ENCODE measurements at places on chromosomes 1 and 21.

- no peaks in the 10 kb centered on the region for H3K27me3 ChIP-seq
- no peak overlapping the region for H3K4me3 ChIP-seq
- H3K4me1 ChIP-seq: peaks cover 19% of the 10 kb centered on the region
- no peak overlapping the region for H3K27ac ChIP-seq
Observed at GRCh38 chr1:9297831-9298230, 5.1 kb downstream of the SPSB1 start.

DNA sequence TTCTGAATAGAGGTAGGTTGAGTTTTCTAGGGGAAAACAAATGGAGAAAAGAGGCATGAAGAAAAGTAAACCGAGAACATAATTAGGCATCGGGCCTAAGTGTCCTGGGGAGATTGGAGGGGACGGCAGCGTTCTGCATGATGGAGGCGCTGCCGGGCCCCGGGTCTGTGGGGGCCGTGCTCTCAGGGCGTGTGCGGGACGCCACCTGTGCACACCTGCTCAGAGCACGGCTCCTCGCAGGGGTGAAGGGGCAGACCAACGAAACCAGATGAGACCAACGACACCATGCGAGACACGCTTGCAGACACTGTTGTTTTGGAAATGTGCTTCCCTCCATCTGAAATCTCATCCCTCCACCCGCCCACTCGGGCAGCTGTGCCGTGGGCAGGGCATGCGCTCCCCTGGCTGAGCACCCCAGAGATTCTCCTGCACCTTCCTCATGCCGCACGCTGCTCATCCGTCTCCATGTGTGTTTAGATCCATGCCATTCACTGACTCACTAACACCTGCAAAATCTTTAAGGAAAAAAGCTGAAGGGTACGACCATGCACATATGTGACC lies 28.2 kb upstream of the TRAPPC10 start:
- peak overlapping the region; percentile 56 for H3K27ac ChIP-seq
- H3K4me3 ChIP-seq: no peak overlapping the region
- H3K27me3 ChIP-seq: no peaks in the 10 kb centered on the region
- peaks cover 1% of the 10 kb centered on the region for H3K36me3 ChIP-seq
- peaks cover 10% of the 10 kb centered on the region for H3K4me1 ChIP-seq

DNA sequence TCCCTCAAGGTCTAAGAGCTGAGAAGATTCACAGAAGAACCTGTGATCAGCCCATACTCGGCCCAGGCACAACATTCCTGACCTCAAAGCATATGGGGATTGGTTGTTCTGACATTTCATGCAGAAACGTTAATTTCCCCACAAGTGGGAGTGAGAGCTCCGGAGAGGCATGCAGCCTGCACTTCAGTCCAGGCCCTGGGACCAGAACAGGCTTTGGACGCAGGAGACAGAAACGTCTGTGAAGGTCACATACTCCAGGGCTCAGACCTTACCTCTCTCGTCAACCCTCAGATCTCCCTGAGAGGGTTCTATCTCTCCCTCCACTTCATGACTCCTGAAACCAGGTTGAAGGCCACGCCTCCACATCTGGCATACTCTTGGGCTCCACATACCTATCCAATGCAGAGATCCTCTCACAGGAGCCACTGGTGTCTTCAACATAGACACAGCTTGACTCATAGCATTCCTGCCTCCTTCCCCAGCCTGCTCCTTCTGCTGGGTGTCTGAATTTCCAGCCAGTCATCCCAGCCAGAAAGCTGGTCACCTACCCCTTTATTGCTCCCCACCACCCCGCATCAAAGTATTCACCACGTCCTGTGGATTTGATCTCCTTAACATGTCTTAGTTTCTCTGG lies 149.2 kb downstream of the OMA1 start:
- peaks cover 2% of the 10 kb centered on the region for H3K36me3 ChIP-seq
- H3K27me3 ChIP-seq: no peaks in the 10 kb centered on the region
- no peak for DNase-seq
- no peaks in the 10 kb centered on the region for H3K4me1 ChIP-seq
- no peak overlapping the region for H3K4me3 ChIP-seq
- peak overlapping the region; percentile 15 for H3K27ac ChIP-seq

DNA sequence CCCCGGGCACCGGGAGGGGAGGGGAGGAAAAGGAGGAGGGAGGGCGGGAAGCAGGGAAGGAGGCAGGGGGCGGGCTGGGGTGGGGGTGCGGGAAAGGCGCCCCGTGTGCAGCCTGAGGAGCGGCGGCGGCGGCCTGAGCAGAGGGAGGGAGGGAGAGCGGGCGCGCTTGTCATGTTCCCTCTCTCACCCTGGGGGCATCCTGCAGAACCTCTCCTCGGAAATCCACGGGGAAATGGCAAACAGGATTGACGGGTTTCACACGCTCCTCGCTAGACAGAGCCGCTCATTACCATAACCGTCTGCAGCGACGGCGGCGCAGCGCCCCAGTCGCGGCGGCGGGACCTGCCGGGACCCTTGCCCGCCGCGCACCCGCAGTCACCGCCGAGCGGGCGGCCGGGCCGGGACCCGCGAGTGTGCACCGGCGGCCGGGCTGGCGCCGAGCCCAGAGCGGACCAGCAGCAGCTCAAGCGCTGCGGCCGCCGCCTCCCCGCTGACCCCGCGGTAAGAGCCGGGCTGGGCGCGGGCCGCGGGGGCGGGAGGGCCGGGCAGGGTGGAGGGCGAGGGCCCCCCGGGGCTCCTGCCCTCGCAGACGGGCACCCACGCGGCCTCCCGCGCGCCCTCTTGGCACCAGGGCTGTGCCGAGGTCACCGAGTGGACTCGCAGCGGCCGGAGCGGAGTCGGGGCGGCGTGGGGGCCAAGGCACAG lies at the start of gene SERTAD4:
Gene SERTAD4, plus strand, starts transcription at position 286 of the 705 bp plus-strand sequence. CDS start 5,165 bp downstream, outside the sequence.
- peaks cover 39% of the 10 kb centered on the region for H3K27me3 ChIP-seq
- H3K36me3 ChIP-seq: no peaks in the 10 kb centered on the region
- DNase-seq: no peak
- peaks cover 8% of the 10 kb centered on the region for H3K4me1 ChIP-seq
- H3K27ac ChIP-seq: no peak within 1 kb of the TSS

- no peaks in the 10 kb centered on the region for H3K4me1 ChIP-seq
- H3K4me3 ChIP-seq: no peak overlapping the region
- no peak overlapping the region for H3K27ac ChIP-seq
- H3K27me3 ChIP-seq: no peaks in the 10 kb centered on the region
- DNase-seq: no peak
Observed at GRCh38 chr21:27643326-27643725, 676.4 kb upstream of the ADAMTS5 start.

DNA sequence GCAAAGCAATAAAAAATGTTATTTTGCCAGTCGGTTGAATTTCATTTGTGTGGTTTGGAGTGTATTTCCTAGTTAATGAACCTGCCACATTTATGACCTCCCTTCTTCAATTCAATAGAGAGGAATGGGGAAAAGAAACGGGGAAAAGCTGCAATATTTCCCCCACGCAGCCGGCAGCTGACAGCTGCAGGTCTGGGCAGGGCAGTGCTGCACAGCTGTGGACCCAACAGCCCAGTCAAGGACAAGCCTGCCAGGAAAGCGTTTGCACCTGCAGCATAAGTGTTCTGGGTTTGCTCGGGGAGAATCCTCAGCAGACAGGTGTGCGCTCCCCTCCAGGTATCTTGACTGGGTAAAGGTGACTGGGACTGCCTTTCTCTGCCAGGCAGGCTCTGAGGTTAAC lies 53.4 kb downstream of the FBXO2 start:
- H3K27me3 ChIP-seq: peaks cover 45% of the 10 kb centered on the region
- no peak overlapping the region for H3K4me3 ChIP-seq
- H3K4me1 ChIP-seq: no peaks in the 10 kb centered on the region
- DNase-seq: no peak
- H3K27ac ChIP-seq: no peak overlapping the region
- no peaks in the 10 kb centered on the region for H3K36me3 ChIP-seq

DNA sequence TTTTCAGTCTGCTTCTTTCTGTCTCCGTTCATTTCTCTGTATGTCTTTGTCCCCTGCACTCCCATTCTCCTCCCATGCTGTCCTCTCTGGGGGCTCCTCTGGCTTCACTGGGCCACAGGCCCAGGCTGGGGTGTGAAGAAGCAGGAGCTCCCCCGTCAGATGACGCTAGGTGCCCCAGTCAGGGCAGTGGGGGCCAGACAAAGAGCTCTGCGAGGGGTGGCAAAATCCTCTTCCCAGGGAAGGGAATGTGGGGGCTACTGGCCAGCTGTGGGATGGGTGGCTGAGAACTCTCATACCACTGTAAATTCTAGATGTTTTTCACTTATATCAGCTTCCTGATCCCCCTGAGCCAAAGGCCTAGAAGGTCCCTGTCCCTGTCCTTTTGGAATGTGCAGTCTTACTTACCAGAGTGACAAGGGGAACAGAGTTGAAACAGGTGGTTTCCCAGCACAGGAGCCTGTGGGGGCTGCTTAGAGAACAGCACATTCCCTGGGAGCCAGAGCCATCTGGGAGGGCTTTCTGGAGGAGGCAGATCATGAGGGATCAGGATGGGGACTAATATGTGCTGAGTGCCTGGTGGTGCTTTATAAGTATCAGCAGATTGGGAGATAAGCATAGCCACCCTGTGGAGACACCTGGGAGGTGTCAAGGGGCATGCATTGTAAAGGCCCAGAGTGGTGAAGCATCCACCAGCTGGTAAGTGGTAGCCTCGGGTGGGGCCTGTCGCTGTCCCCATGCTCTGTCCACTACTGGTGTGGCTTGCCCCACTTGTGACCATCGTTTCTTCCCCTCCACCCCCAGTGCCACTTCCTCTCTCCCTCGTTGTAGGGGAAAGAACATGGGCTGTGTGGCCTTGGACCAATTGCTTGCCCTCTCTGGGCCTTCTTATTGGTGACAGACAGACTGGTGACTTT lies 10.1 kb upstream of the PADI1 start:
- H3K27me3 ChIP-seq: no peaks in the 10 kb centered on the region
- DNase-seq: no peak
- no peaks in the 10 kb centered on the region for H3K36me3 ChIP-seq
- no peak overlapping the region for H3K27ac ChIP-seq

GRCh38 chr1:11924334-11925195 lies 1.7 kb downstream of the KIAA2013 start:
- H3K27ac ChIP-seq: peak overlapping the region; percentile 92
- no peak for DNase-seq
- H3K27me3 ChIP-seq: no peaks in the 10 kb centered on the region
- peaks cover 30% of the 10 kb centered on the region for H3K4me1 ChIP-seq

GRCh38 chr1:237527761-237528160 lies 363.0 kb downstream of the ZP4 start:
- no peaks in the 10 kb centered on the region for H3K27me3 ChIP-seq
- H3K27ac ChIP-seq: no peak overlapping the region
- no peak for DNase-seq

DNA sequence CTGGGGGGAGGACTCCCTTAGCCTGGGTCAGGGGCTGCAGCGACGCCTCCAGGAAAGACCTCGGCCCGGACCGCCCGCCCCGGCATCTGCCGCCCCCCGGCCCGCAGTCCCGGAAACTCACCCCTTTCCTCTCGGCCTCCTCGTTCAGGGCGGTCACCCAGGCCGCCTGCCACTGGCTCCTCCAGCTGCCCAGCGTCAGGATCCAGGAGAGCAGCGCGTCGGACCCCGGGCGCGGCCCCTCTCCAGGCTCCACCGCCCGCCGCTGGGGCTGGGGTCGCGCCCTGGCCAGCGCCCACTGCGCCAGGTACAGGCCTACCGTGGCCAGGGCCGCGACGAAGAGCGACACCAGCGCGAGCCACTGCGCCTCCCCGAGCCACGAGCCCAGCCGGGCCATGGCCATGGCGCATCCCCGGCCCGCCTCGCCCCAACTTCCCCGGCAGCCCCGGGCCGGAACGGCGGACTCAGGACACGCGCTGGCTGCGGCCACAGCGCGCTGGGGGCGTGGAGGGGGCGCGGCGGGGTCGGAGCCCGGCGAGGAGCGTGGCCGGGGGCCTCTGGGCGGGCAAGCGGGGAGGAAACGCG lies 478 bp downstream of the C2CD2 start:
- peak overlapping the region; percentile 71 for H3K4me3 ChIP-seq
- H3K36me3 ChIP-seq: peaks cover 11% of the 10 kb centered on the region
- DNase-seq: no peak

DNA sequence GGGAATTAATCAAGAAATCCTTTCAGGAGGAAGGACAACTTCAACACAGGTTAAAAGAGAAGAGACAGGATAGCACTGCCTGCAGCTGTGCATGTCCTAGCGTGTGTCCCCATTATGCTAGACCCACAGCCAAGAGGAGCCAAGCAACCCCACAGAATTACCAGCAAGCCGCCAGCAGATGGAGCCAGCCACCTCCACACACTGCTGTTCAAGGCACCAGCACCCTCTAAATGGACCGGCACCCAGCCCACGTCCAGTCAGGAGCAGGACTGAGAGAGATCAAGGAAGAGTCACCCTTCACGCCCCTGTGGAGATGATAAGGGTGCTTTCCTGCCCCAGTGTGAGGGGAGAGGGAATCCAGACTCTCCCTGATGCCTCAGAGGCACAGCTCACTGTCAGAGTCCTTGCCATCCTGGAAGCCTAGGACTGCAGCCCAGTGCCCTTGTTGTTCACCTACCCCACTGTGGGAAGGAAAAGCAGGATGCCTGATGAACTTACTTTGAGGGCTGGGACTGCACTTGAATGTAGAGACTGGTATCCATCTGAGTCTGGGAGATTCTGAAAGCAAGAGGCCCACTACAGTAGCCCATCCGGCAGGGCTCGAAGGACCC lies 37.1 kb upstream of the CTTNBP2NL start:
- no peaks in the 10 kb centered on the region for H3K36me3 ChIP-seq
- H3K4me1 ChIP-seq: no peaks in the 10 kb centered on the region
- H3K27me3 ChIP-seq: peaks cover 71% of the 10 kb centered on the region
- no peak overlapping the region for H3K27ac ChIP-seq

DNA sequence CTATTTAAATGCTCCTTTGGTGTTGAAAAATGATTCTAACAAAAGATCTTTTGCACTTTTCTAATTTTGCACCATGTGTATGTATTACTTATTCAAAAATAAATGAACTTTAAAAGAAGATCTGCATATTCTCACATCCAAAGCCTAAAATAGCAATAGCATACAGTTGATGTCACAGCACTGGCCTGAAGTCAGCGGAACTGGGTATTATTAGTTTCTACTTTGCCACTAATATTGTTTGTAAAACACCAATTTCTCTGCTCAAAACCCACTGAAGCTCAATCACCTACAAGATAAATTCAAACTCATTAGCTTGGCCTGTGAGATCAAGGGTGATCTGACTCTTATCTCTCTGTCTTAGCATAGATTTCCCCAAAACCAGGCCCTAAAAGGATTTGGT lies 34.5 kb upstream of the BCAR3 start:
- H3K27ac ChIP-seq: no peak overlapping the region
- no peaks in the 10 kb centered on the region for H3K27me3 ChIP-seq
- no peak for DNase-seq
- peaks cover 4% of the 10 kb centered on the region for H3K36me3 ChIP-seq

DNA sequence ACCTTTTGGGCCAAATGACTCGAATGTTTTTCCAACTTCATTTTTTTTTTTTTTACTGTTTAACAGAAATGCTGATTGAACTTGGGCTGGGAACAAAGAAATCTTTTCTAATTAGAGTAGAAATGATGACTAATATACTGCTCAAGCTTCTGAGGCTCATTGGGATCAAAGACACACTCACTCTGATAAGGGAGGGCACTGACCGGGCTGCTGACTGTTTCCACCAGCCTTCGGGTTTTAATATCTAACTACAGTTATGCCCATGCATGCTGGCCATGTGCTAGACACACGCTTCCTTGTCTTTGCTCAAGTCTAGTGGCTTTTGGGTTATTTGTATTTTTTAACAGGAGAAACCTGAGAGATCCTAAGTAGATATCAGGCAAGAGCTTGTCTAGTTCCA lies 16.8 kb downstream of the ZBTB18 start:
- H3K27me3 ChIP-seq: no peaks in the 10 kb centered on the region
- no peak overlapping the region for H3K4me3 ChIP-seq
- no peak overlapping the region for H3K27ac ChIP-seq
- no peak for DNase-seq
